ENCODE measurements at places on chromosomes 11 and 22.

- no peak for DNase-seq
Measured at GRCh38 chr22:48918585-48919186, 909.0 kb downstream of the BRD1 start.

DNA sequence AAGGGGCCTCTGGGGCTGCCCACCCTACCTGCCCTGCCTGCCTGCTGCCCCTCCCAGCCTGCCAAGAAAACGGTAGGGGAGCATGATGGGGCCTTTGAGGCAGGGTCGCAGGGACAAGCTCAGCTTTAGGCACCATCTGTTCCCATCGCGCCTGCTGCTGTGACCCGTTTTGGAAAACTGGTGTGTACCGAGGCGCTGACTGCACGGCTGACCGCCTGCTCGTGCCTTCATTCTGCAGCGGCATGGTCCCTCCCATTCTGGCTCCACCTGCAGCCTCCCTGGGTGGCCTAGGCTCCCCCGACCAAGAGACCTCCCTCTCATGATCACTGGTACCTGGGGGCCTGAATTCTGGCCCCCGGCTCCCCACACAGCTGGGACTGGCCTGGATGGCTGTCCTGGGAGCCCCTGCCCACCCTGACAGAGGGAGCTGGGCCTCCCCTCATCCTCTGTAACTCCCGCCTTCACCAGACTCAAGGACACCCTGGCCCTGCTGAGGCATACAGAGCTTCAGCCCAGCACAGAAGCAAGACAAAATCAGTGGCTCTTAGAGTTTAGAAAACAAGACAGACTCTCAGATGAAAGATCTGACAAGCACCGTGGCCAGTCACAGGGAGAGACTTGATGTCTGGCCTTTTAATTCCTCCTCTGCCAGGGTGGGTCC is 6.5 kb upstream of the MYRF start:
- no peak for DNase-seq

- DNase-seq, result no peak
Measured at GRCh38 chr22:31250740-31251600, 38.9 kb downstream of the LIMK2 start.

- no peak for DNase-seq
Measured at GRCh38 chr11:73388265-73389133, 12.3 kb downstream of the RELT start.

DNA sequence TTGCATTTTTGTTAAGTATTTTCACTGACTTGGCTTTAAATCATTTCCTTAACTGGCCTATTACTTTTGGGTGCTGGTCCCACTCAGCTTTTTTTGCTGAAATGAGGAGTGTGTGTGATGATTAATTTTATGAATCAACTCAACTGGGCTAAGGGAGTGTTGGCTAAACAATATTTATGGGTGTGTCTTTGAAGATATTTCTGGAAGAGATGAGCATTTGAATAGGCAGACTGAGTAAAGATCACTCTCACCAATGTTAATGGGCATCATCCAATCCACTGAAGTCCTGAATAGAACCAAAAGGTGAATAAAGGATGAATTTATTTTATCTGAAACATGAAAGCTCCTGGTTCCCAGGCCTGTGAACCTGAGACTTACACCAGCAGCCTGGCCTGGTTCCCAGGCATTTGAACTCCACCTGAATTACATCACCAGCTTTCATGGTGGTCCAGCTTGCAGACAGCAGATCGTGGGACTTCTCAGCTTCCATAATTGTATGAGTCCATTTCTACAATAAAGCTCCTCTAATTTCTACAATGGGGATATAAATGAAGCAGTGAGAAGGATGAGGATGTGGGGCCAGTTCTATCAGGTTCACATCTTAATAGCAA is 241.3 kb upstream of the ZC3H12C start:
- DNase-seq, result no peak

GRCh38 chr11:10581481-10582019 is 13.1 kb upstream of the LYVE1 start:
- DNase-seq, result no peak

GRCh38 chr11:123493349-123494063 is 63.4 kb downstream of the GRAMD1B start:
- DNase-seq, result no peak

DNA sequence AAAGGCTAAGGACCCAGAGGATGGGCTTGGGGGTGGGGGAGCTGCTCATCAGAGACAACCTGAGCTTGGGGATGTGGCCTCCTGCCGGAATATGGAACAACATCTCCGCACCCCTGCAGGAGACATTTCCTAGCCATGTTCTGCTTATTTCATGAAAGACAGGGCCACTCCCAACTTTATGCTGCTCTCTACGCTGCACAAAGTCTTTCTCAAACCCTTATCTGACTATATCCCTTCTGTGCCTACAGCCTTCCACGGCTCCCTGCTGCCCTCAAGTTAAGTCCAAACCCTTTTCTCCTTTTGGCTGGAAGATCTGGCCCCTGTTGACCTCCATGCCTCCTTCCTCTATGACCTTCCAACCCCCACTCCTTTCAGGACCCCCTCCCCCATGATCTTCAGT is 562.0 kb downstream of the MN1 start:
- DNase-seq, result no peak

DNA sequence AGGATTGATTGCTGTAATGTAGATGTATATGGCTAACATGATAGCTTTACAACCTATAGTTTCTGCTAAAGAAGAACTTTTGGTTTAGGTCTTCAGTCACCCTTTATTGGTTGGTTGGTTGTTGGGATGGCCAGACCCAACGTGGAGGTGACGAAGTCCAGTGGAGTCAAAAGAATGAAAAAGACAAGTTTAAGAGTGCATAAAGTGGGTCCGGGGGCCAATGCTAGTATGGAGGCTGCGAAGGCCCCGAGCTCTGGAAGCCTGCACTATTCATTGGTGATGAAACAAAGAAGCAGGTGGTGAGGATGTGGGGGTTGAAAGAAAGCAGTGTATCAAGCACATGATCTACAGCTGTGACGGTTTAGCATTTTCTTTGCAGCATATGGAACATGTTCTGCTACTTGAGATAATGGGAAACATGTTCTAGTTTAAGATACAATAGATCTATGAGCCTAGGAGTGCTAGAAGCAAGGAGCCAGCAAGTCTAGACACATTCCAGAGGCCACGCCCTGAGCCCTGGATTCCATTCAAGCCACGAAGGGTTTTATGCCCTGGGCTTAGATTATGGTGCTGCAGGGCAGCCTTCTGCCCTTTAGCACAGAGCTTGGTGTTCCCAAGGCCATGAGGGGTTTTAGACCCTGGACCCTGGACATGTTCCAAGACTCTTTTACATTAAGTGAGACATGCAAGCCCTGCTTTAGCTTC is 6.3 kb downstream of the TCP11L1 start:
- no peak for DNase-seq

DNA sequence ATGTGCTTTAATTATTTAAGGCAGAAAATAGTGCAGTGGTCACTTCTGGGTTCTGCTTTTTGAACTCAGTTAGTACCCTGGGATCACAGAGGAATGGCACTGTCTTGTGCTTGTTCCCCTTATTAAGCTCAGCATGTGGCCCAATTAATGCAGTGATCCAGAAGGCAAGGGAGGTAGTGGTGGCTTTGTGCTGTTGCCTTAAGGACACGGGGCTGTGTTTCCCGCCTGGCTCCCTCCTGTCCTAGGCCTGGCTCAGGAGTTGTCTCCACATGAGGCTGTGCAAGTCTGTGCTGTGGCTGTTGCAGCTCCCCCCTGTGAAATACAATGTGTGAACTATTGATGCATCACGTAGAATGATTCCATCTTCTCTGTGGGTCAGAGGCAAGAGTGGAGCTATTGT is 49.2 kb upstream of the CABP7 start:
- DNase-seq, result no peak

DNA sequence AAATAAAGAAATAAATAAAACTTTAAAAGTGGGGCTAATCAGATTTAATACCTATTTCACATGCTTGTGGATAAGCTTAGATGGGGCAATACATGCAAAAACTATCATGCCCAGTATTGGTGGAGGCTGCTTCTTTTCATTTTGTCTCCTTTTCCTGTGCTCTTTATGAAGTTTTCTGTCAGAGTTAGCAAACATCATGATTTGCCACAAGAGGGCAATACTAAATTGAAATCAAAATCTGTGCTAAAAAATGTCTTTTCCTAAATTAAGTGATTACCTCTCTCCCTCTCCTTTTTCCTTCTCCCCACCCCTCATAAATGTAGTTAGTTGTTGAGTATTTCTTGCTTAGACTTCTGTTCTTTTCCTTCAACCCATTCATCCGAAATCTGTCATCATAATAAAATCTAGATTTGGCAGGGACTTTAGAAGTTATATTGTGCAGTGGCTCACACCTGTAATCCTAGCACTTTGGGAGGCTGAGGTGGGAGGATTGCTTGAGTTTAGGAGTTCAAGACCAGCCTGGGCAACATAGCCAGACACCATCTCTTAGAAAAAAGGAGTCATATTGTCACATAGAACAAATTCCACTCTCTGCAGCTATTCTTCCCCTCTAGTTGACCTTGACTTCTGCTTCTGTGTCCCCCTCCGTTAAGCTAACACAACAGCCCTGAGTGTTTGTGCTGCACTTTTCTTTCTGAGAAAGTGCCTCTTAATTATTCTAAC is 4.7 kb upstream of the ARHGAP42 start:
- DNase-seq, result no peak

DNA sequence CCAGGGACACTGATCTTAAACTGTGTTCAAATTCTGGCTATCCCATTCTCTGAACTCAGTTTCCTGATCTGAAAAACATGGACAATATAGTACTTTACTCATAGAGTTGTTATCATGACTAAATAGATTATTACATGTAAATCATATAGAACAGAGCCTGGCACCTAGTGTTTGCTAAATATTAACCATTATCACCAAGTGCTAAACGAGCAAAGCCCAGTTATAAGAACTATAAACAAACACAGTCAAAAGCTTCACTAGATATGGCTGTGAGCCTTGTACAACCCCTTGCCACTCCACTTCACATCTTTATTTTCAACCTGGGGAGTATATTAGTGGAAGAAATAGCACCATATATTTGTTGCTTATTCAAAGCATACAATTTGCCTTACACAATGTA is 338.9 kb upstream of the CADM1 start:
- no peak for DNase-seq

GRCh38 chr11:131533149-131533548 is 162.7 kb downstream of the NTM start:
- no peak for DNase-seq

GRCh38 chr11:108647387-108647700 is 17.5 kb upstream of the DDX10 start:
- DNase-seq, result no peak

DNA sequence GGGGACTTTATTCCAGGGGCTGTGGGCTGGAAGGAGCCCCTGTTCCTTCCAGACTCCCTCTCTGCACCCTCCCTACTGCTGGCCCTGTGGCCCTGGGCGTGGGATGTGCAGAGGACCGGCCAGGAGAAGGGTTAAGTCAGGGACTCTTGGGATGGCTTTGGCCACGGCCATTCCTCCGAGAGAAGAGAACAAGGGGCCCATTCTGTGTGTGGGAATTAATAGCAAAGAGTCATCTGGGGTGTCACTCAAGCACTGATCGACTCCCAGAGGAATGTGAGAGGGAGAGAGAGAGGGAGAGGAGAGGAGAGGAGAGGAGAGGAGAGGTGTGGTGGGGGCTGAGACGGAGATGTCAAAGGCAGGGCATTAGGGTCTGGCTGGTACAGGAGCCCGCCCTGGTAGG is 14.2 kb upstream of the SOX10 start:
- no peak for DNase-seq

- DNase-seq, result no peak
Measured at GRCh38 chr11:102580185-102580951, 44.8 kb downstream of the MMP20 start.

- DNase-seq, result no peak
Measured at GRCh38 chr11:42674436-42674835, 637.4 kb upstream of the API5 start.

- no peak for DNase-seq
Measured at GRCh38 chr22:23565915-23566704, 14.0 kb downstream of the IGLL1 start.

DNA sequence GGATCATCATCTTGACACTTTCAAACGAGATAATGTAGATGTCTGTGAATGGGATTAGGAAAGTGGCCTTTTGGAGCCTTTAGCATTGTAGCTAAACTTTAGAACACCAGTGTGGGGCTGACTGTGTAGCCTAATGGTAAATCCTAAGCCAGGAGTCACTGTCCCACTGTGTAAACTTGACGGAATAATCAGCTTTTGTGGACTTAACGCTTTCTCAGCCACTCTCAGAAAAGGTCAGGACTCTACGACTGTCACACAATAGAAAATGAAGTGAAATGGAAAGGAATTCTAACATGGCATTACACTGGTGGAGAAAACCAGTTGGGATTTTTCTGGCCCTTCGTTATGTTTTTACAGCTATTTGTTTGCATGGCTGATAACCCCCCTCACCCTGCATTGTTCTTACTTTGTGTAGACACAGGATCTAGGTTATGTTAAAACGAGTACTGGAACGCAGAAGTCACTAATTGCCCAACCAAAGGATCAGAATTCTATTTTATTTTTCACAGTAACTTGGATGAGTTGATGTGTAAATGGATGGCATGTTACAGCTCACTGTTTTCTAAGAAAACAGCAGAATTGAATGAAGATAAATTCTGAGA is 22.0 kb upstream of the GRAMD1B start:
- no peak for DNase-seq

- DNase-seq, result no peak
Measured at GRCh38 chr22:37626144-37626543, 13.3 kb upstream of the SH3BP1 start.

DNA sequence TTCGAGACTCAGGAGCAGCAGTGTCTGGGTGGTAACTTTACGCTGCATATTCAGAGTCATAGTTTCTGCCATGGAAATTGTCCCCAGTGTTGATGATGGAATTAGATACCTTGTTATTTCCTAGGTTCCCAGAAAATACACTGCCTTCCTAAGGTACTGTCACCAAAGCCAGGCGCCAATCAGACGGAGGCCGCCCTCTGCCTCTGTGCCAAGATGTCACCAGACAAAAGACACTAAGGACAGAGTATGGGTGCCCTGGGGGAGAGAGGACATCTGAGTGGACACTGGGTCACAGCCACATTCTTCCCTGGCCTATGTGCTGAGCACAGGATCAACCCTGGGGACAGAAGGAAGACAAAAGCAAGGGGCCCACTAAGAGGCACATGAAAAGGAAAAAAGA is 11.2 kb downstream of the PLA2G6 start:
- no peak for DNase-seq

GRCh38 chr11:121329781-121330395 is 37.3 kb downstream of the SC5D start:
- no peak for DNase-seq

All from GM04503 (cell line).